ENCODE measurements at places on chromosomes 1 and 21.
A peak's percentile ranks its signal among the peaks of the same experiment; 100 is the strongest.

- DNase-seq: no peak
Measured at GRCh38 chr1:26412180-26412840, 1.7 kb downstream of the LIN28A start.

DNA sequence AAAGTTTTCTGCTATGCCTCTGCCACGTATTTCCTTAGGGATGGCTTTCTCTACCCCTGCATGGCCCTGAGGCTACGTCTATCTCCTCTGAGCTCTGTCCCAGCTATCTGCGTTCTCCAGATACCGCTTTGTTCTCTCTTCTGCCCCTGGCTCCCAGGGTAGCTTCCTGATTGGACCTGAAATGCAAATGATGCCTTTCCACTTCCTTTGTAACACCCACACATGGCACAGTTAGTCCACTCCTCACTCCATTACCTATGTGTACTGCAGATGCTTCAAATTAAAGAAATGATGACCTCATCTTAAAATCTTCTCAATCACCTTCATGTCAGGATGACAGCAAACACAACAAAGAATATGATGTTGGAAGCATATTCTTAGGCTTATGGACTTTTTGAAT is 138.6 kb upstream of the POGK start:
- DNase-seq: no peak

GRCh38 chr1:5455056-5455455 is 537.2 kb downstream of the NPHP4 start:
- no peak for DNase-seq

DNA sequence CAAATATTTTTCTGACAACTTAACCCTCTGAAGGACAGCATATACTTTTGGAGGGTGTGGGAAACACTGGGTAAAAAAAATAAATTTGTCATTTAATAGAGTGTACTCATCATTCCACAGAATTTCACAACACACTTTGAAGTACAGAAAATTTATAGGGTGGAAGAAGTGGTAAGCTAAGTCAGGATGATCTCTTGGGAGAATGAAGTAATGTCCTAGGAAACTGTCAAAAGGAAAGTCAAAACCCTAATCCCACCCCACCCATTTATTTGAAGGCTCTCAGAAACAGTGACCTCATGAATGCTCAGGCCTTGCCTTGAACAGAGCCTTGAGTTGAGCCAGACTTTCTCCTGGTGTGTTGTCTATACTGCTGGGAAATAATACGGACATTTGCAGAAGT is 7.3 kb upstream of the UAP1 start:
- peak; percentile 16 for DNase-seq

DNA sequence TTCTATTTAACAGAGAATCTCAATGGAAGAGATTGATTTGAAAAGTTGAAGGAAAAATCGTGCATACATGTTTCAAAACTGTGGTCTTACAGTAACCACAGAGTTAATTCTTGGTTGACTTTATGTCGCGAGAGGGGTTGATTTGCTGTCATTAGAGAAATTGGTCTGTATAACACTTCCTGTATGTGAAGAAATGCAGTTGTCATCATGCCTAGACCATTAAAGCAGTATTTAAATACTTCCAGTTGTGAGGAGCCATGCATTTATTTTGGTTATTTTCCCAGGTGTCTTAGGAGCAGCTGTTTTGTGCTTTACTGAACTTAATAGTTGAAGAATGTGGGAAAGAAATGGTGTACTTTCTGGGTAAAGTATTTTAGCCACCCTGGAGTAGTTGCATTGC is 76.2 kb downstream of the NFIA start:
- no peak for DNase-seq

DNA sequence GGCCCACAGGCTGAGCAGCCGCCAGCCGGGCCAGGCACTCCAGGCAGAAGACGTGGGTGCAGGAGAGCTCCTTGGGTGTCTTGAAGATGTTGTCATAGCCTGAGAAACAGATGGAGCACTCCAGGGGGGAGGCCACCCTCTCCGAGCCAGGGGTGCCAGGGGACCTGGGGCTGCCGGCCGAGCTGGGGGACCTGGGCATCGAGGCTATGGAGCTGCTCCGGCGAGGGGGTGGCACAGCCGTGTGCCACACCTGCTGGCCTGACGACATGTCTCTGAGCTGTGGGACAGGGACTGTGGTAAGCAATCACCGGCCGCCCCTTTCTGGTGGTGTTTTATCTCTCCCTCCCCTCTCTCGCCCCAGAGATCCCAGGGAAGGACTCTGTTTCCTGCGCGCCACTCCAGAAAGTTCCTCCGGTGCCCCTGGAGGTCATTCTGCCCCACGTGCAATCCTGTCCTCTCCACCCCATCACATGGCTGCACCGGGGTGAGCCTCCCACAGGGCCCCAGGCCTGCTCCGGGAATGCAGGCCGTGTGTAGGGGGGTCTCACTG is 1.7 kb downstream of the RNF223 start:
- no peak for DNase-seq

DNA sequence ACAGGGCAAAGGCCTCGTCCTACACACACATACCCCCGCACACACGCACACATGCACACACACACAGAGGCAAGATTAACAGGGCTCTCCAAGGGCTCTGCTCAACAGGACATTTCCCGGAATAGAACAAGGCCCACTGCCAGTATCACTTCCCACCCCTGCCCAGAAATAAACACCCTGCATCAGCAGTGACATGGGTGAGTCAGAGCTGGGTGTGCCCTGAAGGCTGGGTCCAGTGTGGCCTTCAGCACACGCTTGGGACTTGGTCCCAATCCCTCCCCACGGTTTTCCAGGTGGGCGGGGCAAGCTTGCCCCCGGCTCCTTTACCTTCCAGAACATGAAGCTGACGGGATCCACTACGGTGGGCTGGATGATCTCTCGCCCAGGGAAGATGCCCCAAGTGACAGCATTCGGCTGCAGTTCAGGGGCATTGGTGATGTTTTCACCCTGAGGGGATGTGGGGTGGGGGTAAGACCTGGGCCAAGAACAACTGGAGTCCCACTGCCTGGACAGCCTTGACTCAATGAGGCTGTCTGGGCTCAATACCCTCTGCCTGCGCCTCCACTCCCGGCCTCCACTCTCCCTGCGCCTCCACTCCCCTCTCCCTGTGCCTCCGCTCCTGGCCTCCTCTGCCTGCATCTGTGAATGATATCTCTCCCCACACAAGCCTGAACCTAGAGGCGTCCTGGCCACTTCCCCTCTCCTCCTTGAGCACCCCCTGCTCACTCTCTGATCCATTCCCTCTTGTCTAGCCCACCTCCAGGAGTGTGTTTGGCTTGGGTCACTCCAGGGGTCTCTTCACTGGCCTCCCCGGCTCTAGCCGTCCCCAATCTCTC is 14.7 kb downstream of the MTHFR start:
- DNase-seq: peak; percentile 25

GRCh38 chr1:161792740-161793139 is 26.6 kb downstream of the ATF6 start:
- peak; percentile 85 for DNase-seq
